Activated CD4-positive, alpha-beta T cell treated with anti-CD3 and anti-CD28 coated beads, Interleukin-2, amount 50 U/mL, for 48 hours (primary cell): ENCODE measurements at places on chromosomes 1 and 21.

GRCh38 chr1:222788402-222789156 lies 26.3 kb upstream of the DISP1 start:
- DNase-seq: no peak

DNA sequence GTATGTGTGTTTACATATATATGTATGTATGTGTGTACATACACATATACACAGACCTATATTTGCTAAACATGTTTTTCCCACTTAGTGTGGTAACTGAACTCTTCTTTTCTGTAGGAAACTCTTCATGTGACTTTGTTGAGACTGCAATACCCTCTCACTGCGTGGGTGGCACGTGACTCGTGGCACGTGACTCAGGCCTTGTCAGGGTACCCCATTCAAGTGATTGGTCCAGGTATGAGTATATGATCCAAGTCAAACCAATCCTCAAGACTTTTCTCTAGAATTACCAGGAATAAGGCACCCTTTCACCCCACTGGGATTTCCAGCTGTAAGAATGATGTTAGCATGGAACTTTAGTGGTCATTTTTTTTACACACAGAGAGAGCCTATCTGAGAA lies 149.2 kb upstream of the KCNK2 start:
- DNase-seq: peak; percentile 10

DNA sequence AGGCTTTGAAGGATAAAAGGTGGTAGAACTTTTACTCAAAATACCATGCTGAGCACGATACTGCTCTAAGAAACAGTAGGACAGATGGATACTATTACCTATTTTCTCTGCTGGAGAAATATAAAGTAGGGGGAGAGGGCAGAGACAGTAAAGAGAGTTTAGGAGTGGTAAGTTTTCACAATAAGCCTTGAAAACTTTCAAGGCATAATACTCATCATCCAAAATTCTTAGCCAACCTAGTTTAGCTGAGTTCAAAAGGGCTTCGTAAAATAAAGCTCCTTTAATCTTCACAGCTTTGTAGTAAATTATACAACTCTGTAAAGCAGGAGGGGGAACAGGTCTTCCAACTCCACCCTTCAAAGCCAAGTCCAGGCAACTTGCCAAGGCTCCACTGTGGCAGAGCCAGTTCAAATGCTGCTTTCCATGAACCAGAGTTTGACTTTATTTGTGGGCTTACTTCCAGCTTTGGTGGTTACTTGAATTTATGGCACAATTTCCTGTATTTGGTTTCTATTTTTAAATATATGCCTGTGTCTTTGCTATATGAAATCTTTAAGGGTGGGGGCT lies 15.5 kb downstream of the TEX38 start:
- no peak for DNase-seq

DNA sequence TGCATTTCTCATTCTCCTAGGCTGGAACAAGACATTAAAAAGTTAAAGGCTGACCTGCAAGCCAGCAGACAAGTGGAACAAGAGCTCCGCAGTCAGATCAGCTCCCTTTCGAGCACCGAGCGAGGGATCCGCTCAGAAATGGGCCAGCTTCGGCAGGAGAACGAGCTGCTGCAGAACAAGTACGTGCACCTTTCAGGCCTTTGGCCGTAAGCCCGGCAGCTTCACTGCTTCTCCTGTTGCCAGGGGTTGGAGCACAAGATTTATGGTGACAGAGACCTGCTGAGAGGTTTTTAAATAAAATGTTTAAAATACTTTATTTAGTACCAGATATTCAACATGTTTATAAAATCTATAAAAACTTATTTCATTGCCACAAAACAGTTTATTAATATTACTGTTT lies 53.4 kb downstream of the MACO1 start:
- no peak for DNase-seq
